H1 (cell line): ENCODE measurements at places on chromosomes 5 and 9.

- DNase-seq, result no peak
Measured at GRCh38 chr5:117143406-117143805, 568.8 kb upstream of the SEMA6A start.

DNA sequence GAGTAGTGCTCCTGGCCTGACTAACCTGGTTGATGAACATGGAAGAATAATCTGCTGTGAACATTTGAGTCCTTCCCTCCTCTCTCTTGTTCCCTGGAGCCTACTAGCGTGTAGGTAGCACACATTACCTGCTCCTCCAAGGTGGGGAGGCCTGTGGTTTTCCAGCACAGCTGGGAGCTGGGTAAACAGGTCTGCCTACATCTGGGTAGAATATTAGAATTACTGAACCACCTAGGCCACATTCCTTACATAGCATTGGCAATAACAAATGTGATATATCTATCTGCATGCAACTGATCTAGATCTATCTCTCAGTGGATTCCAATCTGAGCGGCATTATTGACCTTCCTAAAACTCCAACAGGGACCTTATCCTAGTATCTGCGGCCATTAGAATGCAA, 151.0 kb upstream of the ZNF366 start:
- no peak for DNase-seq

- no peak for DNase-seq
Measured at GRCh38 chr5:138418444-138418843, 20.4 kb upstream of the REEP2 start.

- no peak for DNase-seq
Measured at GRCh38 chr5:136120529-136120928, 12.1 kb upstream of the SMAD5 start.

- DNase-seq, result no peak
Measured at GRCh38 chr5:130243641-130244040, 339.4 kb downstream of the CHSY3 start.

DNA sequence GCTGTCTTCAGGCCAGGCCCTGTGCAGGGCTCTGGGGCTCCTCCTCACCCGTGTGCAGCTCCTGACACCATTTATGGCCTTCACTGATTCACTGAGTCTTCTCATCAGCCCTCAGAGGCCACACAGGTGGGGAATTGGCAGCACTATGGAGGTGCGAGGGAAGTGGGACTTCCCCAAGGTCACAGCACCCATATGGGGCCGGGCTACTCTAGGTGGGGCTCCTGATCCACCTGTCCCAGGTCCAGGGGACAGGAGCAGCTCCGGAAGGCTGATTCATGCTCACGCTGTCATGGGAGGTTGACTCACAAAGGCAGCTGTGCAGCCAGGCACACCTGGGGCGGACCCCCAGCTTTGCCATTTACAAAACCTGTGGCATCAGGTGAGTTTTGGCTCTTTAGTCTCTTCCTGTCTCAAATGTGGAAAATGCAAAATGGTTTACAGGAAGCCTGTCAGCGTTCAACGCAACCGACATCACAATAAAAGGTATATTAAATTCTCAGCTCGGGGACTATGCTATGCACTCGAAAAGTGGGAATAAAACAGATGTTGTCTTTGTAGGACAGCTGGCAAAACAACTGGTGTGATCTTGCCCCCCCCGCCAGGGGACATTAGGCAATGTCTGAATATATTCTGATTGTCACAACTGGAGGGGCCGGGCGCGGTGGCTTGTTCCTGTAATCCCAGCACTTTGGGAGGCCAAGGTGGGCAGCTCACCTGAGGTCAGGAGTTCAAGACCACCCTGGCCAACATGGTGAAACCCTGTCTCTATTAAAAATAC, 15.0 kb downstream of the NAIF1 start:
- no peak for DNase-seq

DNA sequence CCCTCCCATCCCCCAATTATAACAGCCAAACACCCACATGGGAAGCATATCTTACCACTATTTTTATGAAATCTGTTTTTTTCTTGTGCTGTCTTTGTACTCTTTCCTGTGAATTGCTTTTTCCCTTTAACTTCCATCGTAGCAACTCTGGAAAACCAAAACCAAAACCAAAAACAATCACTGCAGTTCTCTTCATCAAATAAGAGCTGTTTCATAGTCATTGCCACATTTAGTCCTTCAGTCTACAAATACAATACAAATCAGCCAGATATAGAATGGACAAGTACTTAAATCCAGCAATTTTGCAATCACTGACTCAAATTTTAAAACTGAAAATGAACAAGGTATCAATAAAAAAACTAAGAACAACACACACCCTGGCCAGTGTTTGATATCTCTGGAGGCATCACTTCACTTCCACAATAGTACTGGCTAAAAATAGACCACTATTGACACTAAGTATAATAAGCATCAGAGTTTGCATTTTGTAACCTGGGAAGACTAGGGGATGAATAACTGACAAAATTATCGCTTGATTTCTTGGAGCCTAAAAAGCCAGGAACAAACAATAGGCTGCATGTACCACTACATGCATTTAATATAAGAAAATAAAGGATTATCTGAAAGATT, 5.4 kb downstream of the PUM3 start:
- DNase-seq, result no peak

DNA sequence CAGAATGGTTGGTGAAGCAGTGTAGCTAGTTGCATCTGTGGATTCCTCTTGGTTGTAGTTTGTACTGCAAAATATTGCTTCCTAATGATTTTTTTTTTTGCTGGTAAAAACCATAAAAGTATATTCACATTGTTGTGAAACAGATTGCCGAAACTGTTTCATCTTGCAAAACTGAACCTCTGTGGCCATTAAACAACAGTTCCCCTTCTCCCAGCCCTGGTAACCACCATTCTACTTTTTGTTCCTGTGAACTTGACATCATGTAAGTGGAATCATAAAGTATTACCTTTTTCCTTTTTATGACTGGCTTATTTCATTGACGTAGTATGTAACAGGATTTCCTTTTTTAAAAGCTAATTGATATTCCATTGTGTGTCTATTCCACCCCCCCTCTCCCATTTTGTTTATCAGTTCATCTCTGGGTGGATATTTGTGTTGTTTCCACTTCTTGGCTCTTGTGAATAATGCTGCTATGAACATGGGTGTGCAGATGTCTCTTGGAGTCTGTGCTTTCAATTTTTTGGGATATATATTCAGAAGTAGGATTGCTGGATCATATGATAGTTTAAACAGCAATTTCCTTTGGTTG, 11.8 kb downstream of the SUB1 start:
- no peak for DNase-seq

DNA sequence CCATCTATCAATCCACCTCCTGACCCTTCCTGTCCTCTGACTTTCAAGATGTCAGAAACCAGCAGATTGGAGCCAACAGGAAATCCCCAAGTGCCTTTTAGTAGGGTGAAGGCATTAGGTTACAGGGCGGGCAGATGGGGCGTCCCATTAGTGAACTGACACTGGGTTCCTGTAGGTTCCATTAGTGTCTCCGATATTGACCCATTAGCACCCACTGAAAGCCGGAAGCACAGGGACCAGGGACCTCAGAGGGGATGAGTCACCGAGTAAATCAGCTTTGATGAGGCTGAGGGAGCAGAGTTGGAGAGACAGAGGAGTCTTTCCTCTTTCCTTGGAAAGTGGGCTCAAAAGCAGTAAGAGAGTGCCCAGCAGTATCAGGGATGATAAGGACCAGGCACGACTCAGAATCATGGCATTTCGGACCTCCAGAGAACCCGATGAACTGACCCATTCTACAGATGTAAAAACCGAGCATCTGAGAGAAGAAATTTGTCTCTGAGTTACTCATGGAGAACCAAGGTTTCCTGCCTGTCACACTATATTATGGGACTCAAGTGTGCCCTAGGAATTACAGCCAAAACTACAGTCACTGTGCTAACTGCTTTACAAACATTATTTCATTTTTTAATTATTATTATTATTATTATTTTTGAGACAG, 47.2 kb upstream of the FABP6 start:
- DNase-seq, result no peak

DNA sequence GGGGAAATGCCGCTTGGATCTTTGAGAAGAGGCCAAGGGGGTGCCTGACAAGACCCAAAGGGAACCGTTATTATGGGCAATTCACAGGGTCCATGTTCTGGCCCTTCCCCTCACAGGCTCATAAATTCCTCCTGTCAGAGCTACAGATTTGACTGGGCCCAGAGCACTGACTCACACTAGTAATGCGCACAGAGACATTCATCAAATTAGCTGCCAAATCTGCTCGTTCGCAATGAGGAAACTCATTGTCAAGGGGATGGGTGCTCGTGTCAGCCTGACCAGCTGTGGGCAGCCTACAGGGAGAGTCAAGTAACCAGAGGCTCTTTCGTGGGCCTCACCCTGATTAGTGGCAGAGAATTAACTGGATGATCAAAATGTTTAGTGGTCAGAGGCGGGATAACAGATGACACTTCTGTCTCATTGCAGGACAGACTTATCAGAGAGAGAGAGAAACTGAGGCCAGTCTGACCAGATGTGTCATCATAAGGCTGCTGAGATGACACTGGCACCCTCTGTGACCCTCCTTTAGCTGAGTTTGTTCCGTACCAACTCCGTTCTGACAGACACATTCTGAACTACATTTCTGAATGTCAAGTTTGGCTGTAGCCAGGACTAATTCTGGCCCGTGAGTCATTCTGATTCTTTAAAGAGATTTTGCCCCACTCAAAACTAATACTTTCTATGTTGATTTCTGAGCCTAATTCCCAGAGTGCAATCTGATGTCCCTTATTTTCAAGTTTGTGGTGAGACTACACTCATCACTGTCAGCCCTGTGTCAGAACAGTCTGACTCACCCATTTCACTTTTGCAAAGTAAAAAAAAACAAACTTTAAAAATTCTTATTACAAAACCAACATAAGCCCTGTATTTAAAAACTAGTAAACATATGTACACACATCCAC, 377.1 kb downstream of the ACTL7B start:
- DNase-seq, result no peak

GRCh38 chr5:97026721-97027120, 90.8 kb downstream of the LNPEP start:
- DNase-seq, result no peak

GRCh38 chr5:79982136-79982535, 8.9 kb downstream of the MTX3 start:
- no peak for DNase-seq

GRCh38 chr5:74209571-74209970, 431.0 kb downstream of the ENC1 start:
- DNase-seq, result no peak

DNA sequence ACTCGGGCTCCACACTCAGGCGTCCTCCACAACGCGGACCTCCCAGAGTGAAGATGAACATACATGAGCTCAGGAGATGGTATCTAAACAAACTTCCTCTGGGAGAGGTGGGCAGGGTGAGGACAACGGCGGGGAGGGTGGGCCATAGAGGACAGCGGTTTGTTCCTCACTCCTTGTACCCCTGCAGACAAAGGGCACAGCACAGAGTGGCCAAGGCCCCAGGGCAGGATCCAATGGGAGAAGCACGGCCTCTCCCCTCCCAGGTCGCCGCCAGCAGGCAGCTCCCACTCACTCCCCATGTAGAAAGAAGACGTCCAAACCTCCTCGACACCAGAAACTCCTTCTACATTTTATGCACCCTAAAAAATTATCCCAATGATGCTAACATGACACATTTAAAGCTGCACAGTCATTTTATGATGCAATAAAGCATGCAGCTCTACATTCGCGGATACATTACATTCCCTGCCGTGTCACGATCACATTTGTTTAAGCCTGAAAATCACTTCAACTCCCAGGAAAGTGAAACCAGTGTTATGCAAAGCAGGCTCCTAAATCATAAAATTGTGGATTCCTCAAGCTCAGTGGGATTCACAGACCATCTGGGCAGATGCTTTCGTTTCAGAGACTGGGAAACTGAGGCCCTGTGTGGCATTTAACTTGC, 87.5 kb upstream of the SARDH start:
- DNase-seq, result no peak

- DNase-seq, result no peak
Measured at GRCh38 chr5:164265566-164265965, 760.1 kb downstream of the MAT2B start.

- no peak for DNase-seq
Measured at GRCh38 chr9:124041817-124042116, 30.2 kb downstream of the LHX2 start.

DNA sequence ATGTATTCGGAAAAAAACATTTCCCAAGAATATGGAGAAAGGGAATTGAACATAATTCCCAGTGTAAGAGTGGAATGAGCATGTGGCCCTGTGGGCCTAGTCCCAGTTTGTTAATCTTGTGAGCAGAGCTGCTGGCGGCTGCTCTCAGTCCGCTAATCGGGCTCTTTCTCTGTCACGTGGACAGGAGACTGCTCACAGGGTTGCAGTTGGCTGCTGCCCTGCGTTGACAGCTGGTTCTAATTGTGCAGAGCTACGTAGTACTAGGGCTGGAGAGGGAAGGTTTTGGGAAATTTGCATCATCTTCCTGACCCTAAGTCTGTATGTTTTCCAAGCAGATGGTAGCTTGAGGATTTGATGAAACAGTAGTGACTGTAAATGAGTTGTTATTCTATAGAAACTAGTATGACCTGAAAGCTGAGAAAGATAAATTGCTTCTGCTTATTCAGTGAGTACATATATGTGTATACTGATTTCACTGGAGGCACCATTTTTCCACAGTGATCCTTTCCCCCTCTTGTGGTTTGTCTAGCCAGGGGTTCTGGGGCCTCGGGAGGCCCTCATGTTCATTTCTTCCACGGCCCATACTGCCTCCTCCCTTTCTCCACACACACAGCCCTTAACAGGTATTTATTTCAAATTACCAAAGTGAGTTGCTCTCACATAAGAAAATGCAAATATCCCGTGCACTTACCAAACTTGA, 100.6 kb downstream of the ANGPTL2 start:
- DNase-seq, result no peak

GRCh38 chr9:100277166-100277979, 75.4 kb downstream of the TEX10 start:
- DNase-seq, result no peak

DNA sequence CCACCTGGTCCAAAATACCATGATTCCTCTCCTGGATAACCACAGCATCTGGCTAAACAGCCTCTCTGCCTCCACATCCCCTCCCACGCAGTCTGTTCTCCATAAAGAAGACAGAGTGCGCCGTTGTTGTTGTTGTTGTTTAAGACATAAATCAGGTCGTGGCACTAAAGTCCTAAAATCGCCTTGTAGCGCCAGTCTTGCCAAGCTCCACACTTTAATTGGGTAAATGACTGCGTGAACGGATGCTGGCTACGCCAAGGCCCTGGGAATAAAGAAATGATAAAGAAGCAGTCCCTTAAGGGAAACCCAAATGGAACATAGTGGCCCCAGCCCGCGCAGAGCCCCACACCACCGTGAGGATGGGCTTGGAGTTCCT, 364 bp upstream of the SFXN1 start:
- DNase-seq, result no peak

DNA sequence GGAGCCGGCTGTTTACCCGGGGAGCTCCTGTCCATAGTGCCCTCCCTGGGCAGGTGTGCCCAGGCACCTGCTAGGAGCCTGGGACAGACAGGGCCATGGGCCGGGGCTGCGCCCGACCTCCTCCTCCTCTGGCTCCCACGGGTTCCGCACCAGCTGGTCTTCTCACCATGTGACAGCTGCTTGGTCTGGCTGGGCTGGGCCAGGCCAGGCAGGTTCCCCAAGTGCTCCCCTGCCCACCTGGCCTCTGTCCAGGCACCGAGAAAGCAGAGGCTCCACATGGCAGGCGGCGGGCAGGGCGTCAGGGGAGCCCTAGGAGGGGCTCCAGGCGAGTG, 60.0 kb downstream of the OLFM1 start:
- DNase-seq, result no peak

GRCh38 chr9:90727488-90727887, 74.1 kb upstream of the SYK start:
- DNase-seq, result no peak

GRCh38 chr5:142823126-142823525, 52.9 kb downstream of the ARHGAP26 start:
- no peak for DNase-seq

GRCh38 chr5:164203581-164204225, 698.3 kb downstream of the MAT2B start:
- no peak for DNase-seq
